ENCODE measurements at places on chromosomes 13 and 19.
A peak's percentile ranks its signal among the peaks of the same experiment; 100 is the strongest.

GRCh38 chr19:5334824-5335500 is 5.7 kb downstream of the PTPRS start:
- DNase-seq: no peak

DNA sequence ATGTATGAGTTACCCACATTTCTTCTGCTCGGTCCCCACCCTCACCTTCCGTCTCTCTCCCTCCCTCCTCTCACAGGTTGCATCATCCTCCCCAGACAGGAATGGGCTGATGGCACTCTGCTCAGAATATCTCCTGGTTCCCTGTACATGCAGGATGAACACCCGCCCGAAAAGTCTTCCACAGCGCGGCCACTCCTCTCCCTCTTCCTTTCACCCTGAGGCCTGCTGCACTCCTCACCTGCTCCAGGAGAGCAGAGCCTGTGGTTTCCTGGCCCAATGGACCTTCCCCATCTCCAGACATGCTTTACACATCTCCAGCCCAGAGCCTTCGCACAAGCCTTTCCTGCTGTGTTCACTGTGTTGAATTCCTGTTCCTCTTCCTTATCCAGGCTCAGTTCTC is 40.9 kb downstream of the GSX1 start:
- no peak for DNase-seq

- DNase-seq: peak; percentile 34
Observed at GRCh38 chr19:11279505-11280236, 16.3 kb upstream of the TSPAN16 start.

DNA sequence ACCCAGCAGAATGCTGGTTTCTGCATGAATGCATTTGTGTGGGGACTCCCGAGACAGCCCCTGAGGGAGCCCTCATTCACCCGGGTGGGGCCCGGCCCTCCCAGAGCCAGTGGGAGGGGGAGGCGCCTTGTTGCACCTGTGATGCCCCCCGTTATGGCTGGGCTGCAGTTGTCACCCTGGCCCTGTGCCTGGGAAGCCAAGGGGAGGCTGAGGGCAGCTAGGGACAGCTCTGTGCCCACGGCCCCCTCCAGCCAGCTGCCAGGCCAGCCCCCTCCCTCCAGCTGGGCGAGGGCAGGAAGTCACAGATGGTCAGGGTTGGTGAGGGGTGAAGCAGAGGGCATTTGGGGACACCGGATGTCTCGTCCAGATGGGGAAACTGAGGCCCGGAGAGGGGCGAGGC is 26.1 kb downstream of the NFIC start:
- no peak for DNase-seq

DNA sequence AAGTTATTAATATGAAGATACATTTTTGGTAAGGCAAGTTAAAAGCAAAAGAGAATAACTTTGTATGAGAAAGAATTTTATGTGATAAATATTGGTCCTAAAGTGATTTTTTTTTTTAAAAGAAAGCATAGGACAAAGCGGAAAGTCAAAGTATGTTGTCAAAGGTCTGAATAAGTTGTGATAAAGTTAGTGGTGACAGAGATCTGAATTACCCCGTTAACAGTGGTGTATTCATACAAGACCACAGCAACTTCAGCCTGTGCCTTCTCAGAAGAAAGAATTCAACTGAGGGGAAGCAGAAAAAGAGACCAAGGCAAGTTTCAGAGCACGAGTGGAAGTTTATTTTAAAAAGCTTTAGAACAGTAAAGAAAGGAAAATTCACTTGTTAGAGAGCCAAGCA is 19.0 kb upstream of the ZNF566 start:
- DNase-seq: no peak
